ENCODE measurements at places on chromosomes 12 and 14.

- no peak for DNase-seq
Measured at GRCh38 chr12:102570256-102570655, 89.9 kb upstream of the IGF1 start.

GRCh38 chr14:69183735-69184134 is 7.6 kb upstream of the EXD2 start:
- no peak for DNase-seq

DNA sequence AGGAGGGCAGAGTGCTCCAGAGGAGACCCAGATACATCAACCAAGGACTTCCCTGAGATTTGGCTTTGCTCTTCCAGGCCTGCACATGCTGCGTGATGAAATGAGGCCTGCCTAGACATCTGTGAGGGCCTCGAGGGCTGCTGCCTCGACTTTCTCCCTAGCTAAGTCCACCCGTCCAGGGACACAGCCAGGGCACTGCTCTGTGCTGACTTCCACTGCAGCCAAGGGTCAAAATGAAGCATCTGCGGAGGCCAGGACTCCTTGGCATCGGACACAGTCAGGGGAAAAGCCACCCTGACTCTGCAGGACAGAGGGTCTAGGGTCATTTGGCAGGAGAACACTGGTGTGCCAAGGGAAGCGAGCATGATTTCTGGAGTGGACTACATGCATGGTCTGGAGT is 10.7 kb downstream of the SLC25A47 start:
- no peak for DNase-seq

- DNase-seq, result no peak
Measured at GRCh38 chr14:76446921-76447320, 71.0 kb downstream of the ESRRB start.

GRCh38 chr12:99026332-99027054 is 381.4 kb downstream of the APAF1 start:
- no peak for DNase-seq

GRCh38 chr14:54366736-54367735 is 29.8 kb upstream of the CDKN3 start:
- DNase-seq, result peak; percentile 70

GRCh38 chr14:94774344-94775090 is 4.6 kb upstream of the GSC start:
- DNase-seq, result no peak

GRCh38 chr14:85587151-85587711 is 57.3 kb downstream of the FLRT2 start:
- DNase-seq, result peak; percentile 50

GRCh38 chr12:32367381-32367780 is 32.0 kb upstream of the FGD4 start:
- DNase-seq, result no peak

- no peak for DNase-seq
Measured at GRCh38 chr12:9604287-9604686, 3.4 kb downstream of the KLRB1 start.

DNA sequence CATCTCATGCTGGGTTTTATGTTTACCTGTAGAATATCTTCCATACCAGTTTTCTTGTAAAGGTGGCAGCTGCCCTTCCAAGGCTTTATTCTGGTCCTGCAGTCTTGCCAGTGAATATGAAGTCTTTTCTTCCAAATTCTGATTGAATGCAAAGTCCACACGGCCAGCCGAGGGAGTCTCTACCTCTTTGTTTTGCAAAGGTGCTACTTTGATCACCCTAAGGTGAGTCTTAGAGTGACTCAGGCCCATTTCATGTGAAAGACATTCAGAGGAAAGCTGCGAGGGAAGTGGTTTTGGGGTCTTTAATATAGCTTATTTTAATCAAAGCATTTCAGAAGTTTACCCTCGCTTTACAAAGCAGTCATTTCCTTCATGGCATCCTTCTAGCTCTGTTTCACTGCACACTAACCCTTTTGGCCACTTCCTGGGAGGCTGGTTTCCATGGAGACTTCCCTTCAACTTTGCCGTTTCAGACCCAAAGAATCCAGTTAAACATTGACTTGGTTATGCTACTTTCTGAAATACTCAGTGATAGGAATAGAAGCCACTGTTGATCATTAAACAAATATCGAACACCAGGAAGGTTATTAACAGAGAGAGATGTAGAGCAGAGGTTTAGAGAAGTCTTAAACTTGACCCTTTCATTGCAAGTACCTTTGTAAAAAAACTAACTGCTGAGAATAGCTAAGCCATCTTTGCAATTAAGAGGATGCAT is at the start of gene CCDC198:
Gene CCDC198 (minus strand): TSS at position 391 of the 715 bp plus-strand sequence. CDS start 142 bp downstream, at position 249.
- DNase-seq, result peak; percentile 57

GRCh38 chr12:57496822-57497221 is 9.0 kb downstream of the MARS1 start:
- no peak for DNase-seq

DNA sequence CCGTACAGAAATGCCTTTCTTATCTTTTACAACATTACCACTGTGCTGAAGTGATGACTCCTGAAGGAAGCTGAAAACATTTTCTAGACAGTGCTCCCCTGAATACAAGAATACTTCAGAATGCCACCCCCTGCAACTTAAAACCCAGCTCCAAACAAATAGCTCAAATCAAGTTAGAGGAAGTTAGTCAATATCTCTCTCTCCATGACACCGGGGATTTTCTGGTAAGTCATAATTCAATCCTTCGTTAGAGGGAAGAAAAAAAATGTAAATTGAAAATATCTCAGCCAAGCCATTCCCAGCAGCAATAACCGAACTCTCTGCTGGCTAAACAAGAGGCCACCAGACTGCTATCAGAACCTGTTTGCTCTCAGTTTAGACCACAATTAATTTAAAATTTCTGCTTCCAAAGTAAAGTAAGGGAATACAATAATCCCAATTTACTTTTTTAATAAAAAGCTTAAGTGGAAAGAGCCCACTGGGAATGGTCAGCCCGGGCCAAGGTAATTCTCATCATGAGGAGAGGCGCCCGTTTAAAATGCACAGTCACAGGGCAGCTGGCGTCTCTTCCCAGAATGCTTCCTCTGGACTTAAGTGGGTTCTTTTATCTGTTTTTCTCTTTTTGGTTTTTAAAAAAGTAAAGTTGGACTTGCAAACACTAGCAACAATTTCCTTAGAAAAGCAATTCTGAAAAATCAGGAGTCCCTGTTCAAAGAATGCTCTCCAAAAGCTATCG is 710.1 kb upstream of the STXBP6 start:
- DNase-seq, result no peak

GRCh38 chr14:79448960-79449359 is 762.3 kb downstream of the DIO2 start:
- no peak for DNase-seq

DNA sequence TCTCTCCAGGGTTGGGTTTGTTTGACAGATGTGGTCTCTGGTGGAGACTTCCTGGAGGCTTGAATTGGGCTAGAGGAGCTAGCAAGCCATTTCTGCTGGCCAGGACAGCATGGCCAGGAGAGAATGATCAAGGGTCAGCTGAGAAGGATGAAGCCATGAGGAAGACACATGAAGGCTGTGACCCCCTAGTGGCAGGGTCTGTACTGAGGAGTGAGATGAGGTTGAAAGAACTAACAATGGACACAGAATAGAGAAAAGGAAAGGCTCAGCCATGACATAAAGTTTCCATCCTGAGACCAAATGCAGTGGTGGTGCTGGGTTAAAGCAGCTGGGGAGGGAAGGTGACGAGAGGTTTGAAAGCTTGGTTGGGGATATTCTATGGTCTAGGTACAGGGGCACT is 89.9 kb downstream of the NT5DC3 start:
- no peak for DNase-seq

DNA sequence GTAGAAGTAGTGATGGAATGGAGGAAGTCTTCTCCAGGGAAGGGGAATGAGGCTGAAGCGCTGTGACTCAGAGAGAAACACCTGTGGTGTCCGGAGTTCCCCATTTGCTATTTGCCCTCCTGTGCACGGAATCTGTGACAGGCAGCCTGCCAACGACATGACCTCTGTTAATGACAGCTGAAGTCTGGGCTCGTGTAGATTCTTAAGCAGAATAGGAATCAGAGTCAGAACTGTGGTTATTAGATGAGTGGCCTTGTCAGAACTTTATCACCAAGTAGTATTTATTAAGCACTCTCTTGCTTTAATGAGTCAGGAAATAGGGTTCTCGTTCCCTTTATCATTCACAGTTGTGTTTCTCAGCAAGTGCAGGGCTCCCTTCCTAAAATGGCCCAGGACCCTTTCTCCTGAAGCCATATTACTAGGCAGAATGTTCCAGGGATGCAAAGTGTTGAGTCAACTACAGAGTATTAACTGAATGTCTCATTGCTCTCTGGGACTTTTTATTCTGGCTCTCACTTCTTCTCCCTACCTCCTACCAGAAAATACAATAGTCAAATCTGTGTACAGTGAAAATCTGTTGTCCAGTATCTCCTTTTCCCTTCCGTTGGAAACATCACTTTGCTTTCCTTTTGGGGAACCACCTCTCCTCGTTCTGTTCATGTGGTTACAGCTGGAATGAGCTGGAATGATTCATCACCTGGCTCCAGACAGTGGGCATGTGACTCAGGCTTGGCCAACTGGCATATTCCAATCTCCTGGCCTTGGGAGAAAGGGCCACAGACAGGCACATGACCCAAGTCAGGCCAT is 77.8 kb upstream of the MAX start:
- DNase-seq, result peak; percentile 83

DNA sequence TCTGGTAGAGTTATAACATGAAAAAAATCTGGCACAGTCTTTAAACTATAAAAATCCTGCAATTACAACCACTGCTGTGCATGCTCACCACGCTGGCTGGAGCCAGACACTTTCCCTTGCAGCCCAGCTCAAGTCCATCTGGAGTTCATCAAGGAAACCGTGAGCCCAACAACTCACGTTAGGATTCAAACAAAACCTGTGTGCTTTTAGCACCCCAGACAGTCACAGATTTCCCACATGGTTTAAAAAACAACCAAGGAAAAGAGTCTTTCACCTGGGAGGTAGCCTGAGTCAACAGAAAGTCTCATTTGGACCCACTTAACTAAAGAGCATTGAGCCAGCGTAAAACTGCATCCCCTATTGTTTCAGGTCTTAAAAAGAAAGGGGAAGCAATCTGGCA is 4.7 kb downstream of the LRIG3 start:
- DNase-seq, result peak; percentile 84

GRCh38 chr12:96035283-96036236 is at the start of gene LTA4H:
Gene LTA4H (minus strand): TSS chr12:96035587. CDS start chr12:96035519, 68 bp downstream.
- peak; percentile 98 for DNase-seq

GRCh38 chr14:44291366-44291915 is 215.6 kb downstream of the FSCB start:
- no peak for DNase-seq

GRCh38 chr12:57461276-57461916 is 1.8 kb downstream of the GLI1 start:
- peak; percentile 88 for DNase-seq

DNA sequence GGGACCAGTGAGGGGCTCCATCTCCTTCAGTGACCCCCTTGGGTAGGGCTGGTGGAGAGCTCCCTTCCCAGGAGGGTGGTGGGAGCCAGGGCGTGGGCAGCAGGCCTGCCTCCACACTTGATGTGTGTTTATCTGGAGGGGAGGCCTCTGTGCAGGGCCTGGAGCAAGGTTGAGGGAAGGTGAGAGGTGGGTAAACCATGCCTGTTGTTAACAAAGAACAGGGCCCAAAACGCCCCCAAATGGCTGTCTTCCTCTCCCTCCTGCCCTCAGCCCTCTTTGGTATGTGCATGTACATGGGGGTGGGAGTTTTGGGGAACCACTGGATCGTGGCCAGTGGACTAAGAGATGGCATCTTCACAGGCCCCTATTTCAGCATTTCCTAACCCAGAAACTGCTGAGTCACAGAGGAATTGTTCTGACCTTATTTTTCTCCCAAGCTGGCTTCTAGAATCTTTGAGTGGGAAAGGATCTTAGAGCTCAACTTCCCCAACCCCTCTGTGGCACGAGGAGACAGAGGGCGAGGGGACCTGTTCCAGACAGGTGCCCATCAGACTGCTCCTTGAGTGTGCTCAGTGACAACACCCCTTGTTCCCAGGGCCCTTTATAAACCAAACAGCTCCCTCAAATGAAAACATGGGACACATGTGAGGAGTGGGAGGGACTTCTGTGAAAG is 3.6 kb downstream of the SLC48A1 start:
- DNase-seq, result peak; percentile 47

DNA sequence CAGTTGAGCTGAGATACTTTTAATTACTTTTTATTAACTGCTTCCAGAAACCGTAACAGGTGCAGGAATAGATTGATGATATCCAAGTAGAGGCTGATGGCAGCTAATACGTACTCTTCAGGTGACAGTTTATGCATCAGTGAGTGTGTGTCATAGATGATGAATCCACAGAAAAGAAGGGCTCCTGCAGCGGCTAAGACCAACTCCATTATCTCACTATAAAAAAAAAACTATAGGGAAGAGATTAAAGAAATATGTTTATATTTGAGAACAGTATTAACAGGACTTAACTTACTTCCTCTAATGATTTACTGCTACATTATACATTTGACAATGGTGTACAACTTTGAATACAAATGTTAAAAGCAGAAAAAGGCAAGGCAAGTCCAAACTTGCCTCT is 7.4 kb upstream of the LLPH start:
- DNase-seq, result no peak

DNA sequence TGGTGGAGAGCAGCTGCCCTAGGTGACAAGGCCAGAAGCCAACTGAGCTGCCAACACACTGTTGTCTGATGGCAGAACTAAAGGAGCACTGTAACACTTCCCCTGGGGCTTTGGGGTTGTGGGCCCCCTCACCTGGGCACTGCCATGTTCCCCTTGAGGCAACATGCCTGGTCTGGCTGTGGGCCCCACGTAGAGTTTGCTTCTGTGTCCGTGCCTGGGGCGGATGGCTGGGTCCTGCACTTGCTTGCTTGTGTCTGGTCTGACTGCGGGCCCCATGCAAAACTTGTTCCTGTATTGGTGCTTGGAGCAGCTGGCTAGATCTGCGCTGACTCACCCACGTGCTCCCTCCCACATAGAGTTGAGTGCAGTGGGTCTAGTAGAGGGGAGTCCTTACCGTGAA is 78.4 kb downstream of the MNAT1 start:
- no peak for DNase-seq

GRCh38 chr12:115337693-115338543 is 653.9 kb upstream of the TBX3 start:
- DNase-seq, result peak; percentile 94

GRCh38 chr14:82244791-82245190 is 711.1 kb upstream of the SEL1L start:
- DNase-seq, result no peak

DNA sequence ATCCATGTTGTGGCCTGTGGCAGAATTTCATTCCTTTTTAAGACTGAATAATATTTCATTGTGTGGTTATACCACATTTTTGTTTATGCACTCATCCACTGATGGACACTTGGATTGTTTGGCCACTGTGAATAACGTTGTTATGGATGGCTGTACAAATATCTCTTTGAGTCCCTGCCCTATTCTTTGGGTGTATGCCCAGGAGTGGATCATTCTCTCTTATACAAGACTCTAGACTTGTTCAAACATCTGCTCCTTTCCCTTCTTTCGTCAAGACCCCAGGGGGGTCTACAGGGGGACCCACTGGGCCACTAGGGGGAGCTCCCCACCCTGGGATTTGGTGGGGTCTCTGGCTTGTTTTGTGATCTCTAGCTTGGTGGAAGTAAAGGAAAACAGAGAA is 77.4 kb downstream of the FBXL14 start:
- peak; percentile 78 for DNase-seq

GRCh38 chr12:96120359-96121100 is 73.6 kb upstream of the ELK3 start:
- peak; percentile 9 for DNase-seq

All from fibroblast of skin of right biceps (primary cell).